CD4-positive, alpha-beta T cell treated with Interleukin-6 at 100 ng/mL for 8 hours (primary cell): ENCODE measurements at places on chromosomes 7 and 10.

GRCh38 chr10:33783078-33783477 lies 448.6 kb upstream of the NRP1 start:
- DNase-seq = no peak

- DNase-seq = no peak
Observed at GRCh38 chr10:110788620-110789385, 82.9 kb upstream of the PDCD4 start.

GRCh38 chr7:25840209-25840792 lies 311.7 kb upstream of the NFE2L3 start:
- DNase-seq = no peak

DNA sequence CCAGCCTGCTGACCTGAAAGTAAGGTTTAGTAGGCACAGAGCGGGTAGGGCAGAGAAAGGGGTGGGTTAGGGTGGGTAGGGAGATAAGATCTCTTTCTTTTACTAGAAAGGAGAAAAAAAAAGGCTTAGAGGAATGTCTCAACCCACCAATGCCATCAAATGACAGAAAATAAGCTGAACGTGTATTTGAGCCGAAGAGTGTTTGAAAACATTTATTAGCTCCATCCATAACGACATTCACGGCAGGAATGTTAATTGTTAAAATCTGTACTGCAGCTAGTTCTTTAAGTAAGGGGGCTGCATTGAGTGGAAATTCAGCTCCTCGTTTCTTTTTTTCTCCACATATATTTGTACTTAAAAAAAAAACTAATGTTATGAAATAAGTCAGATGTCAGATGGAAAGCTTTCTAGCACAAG lies 63.7 kb upstream of the ARID5B start:
- DNase-seq = no peak

GRCh38 chr10:52609626-52610240 lies 162.9 kb downstream of the MBL2 start:
- no peak for DNase-seq

DNA sequence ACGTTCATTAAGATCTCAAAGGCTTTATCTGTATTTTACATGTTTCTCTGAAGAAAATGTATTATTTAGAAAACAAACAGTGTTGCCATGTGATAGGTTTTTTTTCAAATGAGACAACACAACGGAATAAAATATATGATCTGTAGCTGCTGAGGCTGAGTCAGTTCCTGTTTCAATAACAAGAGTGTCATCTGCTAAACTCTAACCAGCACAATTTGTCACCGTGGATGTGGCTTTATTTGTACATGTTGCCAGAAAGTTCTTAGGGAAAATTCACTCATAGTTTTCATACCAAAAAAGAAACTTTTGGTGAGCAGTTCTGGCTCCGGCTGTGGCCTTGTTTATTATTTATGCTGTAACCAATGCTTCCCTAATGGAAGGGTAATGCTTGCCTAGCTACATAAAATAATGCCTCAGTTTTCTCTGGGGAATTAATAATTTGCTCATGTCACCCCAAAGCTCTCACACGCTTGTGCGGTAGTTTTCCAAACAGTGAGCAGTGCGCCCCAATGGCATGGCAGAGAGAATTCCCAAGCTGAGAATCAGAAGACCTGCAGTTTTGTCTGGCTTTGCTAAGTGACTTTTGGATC lies 20.3 kb upstream of the KLF6 start:
- peak; percentile 88 for DNase-seq

DNA sequence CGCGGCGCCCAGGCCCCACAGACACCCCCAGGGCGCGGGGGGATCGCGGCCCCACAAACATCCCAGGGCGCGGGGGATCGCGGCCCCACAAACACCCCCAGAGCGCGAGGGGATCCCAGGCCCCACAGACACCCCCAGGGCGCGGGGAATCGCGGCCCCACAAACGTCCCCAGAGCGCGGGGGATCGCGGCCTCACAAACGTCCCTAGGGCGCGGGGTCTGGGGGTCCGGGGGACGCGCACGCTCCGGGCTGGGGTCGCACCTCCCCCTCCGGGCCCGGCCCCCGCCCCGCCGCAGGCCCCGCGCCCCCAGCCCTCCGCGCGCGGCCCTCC lies 382 bp downstream of the DIP2C start:
- DNase-seq = no peak

- no peak for DNase-seq
Observed at GRCh38 chr7:11213266-11213665, 239.6 kb downstream of the PHF14 start.

DNA sequence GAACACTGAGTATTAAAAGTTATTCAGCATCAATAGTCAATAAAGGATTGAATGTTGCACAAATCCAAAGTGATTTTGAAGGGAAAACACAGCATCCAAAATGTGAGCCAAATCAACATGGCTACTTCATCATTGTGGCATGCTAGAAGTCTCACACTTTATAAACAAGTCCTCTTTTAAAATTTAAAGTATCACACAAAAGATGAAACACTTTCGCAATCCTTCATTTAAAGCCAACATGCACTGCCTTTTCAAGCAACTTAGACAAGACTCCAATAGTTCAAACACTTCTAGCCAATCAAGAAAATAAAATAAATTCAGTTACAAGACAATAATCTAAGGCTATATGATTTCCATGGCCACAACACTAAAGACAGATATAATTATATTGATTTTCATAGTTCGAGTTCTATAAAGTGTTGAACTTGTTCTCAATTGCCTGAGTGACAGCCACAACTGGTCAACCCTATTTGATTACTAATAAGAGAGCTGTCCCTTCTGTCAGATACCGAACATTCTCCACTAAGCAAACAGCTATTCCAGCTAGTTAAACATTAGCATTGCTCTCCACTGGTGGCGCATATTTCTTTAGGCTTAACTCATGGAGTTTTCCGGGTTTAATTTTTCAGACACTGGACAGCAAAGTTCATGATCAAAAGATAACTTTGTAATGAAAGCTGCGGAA lies 8.3 kb downstream of the EBF3 start:
- no peak for DNase-seq

GRCh38 chr7:137989094-137989493 lies 12.8 kb downstream of the CREB3L2 start:
- DNase-seq = no peak

DNA sequence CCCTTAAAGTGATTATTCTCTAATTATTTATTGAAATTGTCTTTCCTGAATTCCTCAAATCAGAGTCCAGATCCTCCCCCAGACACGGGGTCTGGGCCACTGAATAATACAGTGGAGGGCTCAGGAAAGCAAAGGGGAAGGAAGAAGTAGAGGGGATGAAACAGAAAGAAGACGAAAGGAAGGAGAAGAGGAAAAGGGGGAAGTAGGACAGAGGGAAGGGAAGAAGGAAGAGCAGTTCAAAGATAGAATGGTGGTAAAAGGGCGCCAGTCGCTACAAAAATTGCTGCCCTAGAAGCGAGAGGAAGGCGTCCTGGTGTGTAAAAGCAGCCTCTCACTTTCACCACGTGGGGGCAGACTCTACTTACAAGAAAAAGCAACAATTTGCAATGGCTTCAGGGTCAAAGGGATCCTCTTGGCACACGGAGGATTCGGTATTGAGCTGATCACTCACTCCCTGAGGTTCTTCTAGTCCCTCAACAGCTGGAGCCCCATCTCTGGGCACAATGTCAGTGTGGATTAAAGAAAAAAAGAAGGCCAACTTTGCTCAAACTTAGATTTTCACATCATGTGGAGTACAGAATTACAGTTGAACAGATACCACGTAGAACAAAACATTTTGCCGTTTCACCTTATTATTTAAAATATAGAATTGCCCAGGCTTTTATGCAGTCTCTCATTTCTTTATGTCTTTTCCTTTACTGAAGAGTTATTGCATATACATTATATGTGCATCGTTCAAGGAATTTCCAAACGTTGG lies 31.4 kb upstream of the NPVF start:
- DNase-seq = peak; percentile 73

GRCh38 chr7:133815611-133816210 lies 311.4 kb upstream of the LRGUK start:
- no peak for DNase-seq
